ENCODE measurements at places on chromosomes 6 and 20.

GRCh38 chr6:31368461-31368860 is 11.5 kb upstream of the HLA-B start:
- DNase-seq: no peak

GRCh38 chr20:38076548-38076947 is 43.0 kb downstream of the RPRD1B start:
- no peak for DNase-seq

- no peak for DNase-seq
Observed at GRCh38 chr20:44030394-44030793, 115.7 kb downstream of the TOX2 start.

GRCh38 chr20:53081916-53082863 is 110.0 kb downstream of the TSHZ2 start:
- no peak for DNase-seq

DNA sequence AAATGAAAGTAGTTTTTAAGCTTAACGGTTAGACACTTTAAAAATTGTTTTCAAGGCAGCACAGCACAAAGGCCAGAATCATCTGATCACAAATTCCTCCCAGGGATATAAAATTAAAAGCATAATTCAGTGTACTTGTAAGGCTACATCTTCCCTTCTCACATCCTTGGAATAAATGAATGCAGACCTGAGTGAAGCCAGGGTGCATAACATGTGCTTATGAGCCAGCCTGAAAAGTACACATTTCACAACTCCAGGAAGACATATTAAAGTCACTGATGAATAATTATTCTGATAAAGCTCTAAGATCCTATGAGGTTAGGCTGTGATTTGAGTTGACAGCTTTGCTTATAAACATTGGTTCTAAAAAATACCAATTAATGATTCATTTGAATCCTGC is 163.6 kb downstream of the BTBD9 start:
- no peak for DNase-seq

GRCh38 chr6:21383450-21384085 is 210.0 kb upstream of the SOX4 start:
- DNase-seq: no peak

- DNase-seq: no peak
Observed at GRCh38 chr6:41111017-41111416, 38.2 kb downstream of the NFYA start.

DNA sequence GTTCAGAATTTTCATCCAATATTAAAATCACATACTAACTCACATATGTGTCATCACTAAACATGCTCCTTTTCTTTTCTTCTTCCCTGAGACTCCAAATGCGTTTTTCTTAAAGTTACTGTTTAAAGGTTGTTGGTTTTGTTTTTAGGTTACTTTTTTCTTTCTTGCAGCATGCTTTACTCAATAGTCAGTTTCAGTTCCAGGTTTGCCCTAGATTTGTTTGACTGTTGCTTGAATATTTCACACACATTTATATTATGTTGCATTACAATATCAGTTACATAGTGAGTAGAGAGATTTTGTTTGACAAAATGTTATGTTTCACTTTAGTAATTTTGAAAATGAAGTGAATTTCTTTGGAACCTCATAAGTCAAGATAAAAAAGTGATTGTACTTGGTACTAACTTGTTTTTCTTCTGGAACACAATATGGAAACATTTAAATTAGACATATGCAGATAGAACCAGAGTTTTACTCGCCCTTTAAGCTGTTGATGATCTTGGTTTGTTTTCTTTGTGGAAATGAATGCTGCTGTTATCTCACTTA is 27.3 kb downstream of the FNDC1 start:
- no peak for DNase-seq

GRCh38 chr6:106026748-106027715 is 59.1 kb upstream of the PRDM1 start:
- peak; percentile 50 for DNase-seq

DNA sequence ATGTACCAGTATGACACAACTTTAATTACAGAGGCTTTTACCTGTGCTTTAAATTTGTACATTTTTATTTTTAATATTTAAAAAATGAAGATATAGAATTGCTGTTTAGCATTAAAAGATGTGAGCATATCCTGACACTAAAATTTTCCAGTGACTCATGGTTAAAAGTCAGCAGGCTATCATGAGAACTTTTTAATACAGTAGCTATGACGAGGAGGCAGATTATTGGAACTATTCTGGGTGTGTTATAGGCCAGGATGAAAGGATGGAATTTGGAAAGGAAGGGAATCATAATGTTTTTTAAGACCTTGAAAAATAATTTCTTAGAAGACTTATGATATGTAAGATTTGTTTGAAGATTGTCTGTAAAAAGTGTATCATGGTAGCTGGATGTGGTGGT is 91.0 kb downstream of the GFRA4 start:
- DNase-seq: peak; percentile 13

DNA sequence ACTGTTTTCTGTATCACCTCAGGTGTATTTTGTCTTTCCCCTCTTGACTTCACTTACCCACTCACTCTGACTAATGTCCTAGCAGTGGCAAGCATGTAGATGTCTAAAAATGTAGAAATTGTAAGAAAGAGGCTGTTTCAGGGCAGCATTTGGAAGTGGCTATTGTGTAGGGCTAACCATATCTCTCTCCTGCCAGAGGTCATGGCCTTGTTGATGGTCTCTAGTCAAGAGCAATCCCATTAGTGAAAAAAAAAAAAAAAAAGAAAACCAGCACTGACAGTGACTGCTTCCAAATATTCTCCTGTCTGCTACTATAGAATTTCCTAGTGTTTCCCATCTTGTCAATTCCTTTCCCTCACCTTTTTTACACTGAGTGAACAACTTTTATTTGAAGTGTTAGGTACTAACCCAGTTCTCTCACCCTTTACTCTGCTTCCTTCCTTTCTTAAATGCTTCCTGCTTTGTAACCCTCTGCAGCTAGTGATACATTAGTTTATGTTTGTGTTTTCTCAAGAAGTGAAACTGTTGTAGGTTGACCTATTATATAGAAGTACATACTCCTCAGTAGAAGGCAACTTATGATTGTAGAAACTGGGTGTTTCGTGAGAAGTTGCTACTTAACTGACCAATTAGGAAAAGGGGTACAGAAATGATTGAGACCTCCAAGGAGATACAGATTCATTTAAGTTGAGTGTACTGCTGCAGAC is 174.1 kb upstream of the PTPRK start:
- no peak for DNase-seq

DNA sequence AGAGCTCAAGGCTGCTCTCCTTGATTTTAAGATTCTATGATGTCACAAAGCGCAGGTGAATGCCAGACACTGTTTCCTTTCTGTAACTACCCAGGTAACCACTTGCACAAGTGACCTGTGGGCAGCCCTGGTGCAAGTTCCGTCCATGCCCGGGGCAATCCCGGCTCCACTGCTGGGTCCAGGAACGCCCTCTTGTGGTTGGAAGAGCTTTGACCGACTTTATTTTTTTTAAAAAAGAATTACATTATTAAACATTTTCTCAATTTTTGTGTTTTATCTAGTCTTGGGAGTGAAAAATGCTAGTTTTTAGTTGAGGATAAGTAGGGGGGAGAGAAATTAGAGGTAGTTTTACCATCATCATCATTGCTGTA is 695.2 kb downstream of the QKI start:
- DNase-seq: peak; percentile 37

GRCh38 chr20:25499855-25500434 is 85.4 kb downstream of the NINL start:
- no peak for DNase-seq

DNA sequence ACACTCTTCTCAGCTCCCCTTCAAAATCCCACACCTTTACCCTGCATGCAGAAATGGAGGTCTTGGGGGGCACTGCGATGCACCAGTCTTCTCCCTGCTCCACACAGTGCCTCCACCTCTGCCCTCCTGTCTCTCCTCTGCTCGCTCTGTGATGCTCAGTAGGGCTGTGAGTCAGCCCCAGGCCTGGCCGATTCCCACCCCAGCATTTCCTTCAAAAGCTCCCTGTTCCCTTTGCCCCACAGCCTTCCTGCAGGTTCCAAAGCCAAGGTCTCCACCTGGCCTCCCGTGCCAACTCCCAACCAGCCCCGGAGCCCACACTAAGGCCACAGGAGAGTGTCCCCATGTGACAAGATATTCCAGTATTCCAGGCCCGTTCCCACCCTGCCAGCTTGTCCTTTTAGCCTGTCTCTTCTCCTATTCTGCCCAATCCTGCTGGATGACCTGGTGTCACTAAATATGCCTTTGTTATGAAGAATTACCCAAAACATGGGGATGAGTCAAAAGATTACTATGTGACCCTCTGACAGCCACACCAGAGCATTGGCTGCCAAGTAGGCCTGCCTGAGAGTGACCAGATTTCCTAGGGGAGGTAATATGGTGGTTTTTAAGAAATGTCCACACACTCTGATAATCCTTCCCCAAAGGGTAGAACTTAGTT is 118.9 kb upstream of the NXT1 start:
- peak; percentile 65 for DNase-seq

DNA sequence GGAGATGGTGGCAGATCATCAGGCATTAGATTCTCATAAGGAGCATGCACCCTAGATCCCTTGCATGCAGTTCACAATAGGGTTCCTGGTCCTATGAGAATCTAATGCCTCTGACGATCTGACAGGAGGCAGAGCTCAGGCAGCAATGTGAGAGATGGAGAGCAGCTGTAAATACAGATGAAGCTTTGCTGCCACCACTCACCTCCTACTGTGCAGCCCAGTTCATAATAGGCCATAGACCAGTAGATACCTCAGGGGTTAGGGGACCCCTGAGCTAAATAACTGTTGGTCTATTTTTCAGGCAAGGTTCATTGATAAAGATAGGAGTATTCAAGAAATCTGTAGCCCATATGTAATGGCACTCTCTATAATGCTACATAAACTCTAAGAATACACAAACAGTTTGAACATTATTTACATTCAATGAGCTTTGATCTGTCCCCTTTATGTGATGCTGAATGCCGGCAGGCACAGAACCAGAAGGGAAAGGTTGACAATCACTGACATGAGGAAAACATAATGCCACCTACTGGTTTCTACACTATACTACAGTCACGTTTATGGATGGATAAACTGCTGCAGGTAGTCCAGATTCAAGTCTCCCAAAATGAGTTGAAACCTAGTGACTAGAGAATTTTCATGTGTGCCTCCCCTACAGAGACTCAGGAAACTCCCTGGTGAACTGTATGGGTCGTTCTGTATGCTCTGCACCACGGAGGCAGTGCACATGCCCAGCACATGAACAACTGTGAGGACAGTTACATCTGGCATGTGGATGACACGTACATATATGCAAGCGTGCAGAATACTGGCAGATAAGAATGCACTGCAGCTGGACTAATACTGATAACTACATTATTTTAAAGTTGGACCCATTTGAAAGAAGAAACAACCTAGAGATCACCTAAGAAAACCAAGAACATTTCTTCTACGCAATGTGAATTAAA is 72.0 kb downstream of the DST start:
- peak; percentile 37 for DNase-seq

- no peak for DNase-seq
Observed at GRCh38 chr6:161542346-161542980, 268.6 kb upstream of the AGPAT4 start.

DNA sequence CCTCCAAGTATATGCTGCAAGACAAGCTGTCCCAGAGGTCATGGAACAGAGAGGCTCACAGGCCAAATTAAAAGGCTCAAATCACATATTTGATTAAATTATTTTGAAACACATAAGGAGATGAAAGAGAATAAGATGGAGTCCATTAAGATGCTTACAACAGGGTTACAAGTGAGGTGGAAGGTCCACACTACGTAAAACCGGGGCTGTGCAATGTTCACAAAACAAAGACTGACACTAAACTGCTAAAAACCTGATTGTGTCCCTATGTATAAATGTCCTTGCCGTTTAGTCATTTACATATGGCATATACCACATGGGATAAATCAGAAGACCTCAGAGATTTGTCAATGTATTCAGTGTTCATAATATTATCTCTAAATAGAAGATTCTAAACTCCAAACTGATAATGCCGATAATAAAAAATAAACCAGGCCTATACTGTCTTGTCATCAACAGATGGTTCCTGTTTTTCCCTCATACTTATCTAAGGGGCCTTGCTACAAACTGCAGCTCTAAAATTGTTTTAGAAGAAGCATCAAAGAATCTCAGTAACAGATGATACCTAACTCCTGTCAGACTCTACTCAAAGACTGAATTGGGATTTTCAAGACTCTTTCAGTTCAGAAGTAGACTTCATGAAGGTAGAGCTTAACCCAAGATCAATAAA is 51.8 kb upstream of the RIPOR2 start:
- no peak for DNase-seq

GRCh38 chr6:144659202-144660182 is 374.4 kb downstream of the UTRN start:
- DNase-seq: peak; percentile 16
